Tongue (tissue), 3 donors: ENCODE measurements at places on chromosomes 13 and 19. TPM values are rescaled to one million over a fixed set of nuclear protein-coding genes. Genes with fewer than 3 reads are reported as not detected.
A peak's percentile ranks its signal among the peaks of the same experiment; 100 is the strongest.

Gene ZNF177
- 5.8 TPM for total RNA-seq

DNA sequence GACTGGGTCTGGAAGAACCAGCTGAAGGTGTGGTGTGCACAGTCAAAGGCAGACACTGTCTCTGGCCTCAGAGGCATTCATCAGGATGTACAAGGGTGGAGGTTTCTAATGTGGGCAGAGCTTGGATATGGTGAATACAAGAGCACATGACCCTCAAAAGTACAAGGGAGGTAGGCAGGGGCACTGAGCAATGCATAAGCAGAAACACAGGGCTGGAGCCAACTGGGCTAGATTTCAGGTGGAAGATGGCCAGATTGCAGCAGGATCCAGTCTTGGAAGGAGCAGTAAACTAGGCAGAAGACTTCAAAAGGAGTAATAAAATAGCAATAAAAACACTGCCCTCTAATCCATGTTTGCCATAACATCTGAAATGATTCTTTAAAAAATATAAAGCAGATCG, 417.1 kb downstream of the OLFM4 start:
- DNase-seq = no peak

Gene TEX26
- total RNA-seq = not detected

Gene LIM2
- total RNA-seq = not detected

GRCh38 chr13:31350560-31350959, 150.8 kb downstream of the B3GLCT start:
- DNase-seq = no peak

DNA sequence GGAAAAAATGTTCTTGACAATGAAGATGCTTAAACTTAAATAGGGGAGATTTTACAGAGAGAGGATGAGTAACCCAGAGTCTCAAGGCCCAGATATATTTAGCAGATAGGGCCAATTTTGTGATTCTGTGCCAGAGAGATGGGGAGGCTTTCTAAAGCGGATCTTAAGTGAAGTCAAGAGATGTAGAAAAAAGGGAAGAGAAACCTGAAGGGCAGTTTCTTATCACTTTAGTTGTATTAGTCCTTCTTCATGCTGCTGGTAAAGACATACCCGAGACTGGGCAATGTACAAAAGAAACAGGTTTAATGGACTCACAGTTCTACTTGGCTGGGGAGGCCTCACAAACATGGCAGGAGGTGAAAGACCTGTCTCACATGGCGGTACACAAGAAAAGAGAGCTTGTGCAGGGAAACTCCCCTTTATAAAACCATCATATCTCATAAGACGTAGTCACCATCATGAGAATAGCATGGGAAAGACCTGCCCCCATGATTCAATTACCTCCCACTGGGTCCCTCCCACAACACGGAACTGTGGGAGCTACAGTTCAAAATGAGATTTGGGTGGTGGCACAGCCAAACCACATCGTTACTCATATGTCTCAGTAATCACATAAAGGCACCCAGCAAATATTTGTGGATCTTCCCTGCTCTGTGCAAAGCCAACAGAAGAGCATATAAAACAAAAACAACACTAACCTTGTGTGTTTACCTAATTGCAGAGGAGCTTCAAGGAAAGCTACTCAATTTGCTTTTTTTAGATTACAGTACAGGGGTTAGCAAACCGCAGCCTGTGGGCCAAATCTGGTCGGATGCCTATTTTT, 102.6 kb upstream of the MYCBP2 start:
- no peak for DNase-seq

DNA sequence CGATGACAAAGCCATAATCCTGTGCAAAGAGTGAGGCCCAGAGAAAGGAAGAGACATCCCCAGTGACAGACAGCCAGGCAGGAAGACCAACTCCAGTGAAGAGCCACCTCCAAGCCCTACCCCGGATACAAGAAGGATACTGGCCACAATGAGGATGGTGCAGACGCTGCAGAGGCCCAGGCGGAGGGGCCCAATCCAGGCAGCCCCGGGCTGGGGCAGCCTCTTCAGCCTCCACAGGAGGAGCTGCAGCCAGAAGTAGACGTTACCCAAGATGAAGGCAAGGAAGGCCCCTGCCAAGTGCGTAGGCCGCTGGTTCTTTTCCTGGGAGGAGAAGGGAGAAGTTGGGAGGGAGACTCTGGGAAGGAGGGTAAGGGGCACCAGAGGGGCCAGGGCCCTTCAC, 8.5 kb downstream of the TMEM150B start:
- DNase-seq = no peak

DNA sequence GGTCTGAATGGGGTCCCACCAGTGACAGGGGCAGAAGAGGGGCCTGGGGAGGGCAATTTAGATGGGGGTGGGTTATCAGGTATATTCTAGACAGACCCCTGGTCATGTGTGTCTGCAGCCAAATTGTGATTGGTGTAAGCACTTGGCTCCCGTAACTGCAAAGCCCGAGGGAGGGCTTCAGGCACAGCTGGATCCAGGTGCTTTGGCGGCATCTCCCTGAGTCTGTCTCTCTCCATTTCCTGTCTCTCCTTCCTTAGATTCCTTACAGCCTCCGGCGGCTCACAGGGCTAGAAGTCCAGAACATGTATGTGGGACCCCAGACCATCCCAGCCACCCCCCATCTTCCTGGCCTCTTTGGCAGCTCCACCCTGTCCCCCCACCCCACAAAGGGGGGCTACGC, 31.4 kb downstream of the DHX34 start:
- no peak for DNase-seq

DNA sequence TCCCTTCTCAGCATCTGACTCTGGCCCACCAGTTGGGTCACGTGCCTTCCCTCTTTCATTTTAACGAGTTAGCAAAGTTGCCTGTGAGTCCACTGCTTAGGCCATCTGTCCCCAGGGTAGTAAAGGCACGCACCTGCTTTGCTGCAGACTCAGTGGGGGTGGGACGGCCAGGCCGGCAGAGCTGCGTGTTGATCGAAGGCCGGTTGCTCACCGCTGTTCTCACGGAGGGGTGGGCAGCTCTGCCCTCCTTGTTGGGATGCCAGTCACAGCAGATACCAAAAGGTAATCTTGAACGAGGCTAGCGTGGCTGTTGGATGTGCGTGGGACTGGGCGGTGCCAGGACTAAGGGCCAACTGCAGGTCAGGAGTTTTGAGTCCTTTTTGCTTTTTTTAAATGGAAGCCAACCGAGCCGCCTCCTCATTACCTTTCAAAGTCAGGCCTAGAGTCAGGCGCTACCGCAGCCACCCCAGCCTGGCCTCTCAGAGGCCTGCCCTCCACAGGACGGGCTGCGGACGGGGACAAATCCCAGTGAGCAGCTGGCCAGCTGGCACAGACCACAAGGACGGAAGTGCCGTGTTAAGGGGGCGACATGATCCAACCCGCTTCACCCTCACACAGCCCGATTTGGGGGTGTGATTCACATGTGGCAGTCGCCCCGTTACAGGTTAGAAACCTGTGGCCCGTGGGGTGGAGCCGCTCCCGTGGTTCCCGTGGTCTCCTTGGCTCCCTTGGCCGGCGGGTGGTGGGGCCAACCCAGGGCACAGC, 20.6 kb downstream of the ADPRHL1 start:
- no peak for DNase-seq

DNA sequence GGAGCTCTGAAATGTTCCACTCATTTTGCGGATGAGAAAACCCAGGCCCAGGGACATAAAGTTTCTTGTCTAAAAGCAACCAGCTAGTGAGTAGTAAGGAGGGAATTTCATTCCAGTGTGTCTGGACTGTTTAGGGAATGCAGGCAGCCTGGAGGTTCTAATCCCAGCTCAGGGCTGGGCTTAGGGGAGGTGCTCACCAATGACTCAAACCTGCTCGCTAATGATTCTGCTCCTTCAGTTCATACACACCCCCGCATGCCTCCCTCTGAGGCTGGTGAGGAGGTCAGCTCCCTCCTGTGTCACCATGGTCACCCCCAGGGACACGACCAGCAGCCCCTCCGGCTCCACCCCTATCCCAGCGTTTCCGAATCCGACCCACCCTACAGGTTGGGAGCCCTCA, 34.6 kb downstream of the CYP4F2 start:
- no peak for DNase-seq

Gene MYPOP
- total RNA-seq = 1.6 TPM

DNA sequence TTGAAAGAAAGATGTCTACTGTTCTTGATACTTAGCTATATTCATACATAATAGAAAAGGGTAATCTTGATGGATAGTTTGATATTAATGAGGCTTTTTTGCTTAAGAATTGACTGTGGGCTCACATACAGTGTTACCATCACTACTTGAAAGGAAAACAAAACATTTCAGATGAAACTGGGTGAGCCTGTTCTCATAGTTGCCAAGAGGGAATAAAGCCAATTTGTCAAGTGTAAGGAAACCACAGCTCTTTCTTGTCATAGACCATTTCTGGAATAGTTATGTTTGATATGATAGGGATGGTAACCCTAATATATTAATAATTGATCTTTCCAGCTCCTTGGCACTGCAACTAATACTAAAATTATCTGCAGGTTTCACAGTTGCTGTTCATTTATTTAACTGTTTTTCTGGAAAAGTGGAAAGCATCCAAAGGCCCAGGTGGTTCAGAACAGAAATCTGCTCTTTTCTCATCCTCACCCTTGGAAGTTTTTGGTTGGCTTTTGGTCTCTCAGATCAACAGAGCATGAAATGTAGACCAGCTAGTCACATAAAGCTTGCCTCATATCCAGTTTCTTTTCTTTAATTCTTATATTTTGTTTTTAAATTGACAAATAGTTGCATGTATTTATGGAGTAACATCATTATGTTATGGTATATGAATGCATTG, 43.2 kb downstream of the ARHGEF7 start:
- peak; percentile 43 for DNase-seq

Gene ACP5
- total RNA-seq = 2.5 TPM

- DNase-seq = peak; percentile 76
Measured at GRCh38 chr19:18503971-18504885, 17.6 kb downstream of the ELL start.

DNA sequence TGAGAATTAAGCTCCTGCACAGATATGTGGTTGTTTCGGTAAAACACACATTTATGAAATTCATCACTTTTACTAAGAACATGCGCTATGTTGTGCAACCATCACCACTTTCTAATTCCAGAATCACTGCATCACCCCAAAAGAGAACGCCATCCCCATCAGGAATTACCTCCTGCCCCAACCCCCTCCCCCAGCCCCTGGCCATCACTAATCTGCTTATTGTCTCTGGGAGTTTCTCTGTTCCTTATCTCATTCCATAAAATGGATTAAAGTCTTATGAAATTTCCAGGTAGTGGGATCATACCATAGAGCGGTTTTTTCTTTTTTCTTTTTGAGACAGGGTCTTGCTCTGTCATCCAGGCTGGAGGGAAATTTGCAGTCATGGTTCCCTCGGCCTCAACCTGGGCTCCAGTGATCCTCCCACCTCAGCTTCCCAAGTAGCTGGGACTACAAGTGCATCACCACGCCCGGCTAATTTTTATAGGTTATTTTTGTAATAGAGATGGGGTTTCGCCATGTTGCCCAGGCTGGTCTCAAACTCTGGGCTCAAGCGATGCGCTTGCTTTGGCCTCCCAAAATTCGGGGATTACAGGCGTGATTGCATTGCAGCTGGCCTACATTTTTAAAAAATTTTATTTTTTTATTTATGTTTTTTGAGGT, 3.5 kb downstream of the ZSCAN5B start:
- DNase-seq = no peak

Gene COX6B2
- total RNA-seq = 0.72 TPM

Gene ZNF610
- 8.9 TPM for total RNA-seq

DNA sequence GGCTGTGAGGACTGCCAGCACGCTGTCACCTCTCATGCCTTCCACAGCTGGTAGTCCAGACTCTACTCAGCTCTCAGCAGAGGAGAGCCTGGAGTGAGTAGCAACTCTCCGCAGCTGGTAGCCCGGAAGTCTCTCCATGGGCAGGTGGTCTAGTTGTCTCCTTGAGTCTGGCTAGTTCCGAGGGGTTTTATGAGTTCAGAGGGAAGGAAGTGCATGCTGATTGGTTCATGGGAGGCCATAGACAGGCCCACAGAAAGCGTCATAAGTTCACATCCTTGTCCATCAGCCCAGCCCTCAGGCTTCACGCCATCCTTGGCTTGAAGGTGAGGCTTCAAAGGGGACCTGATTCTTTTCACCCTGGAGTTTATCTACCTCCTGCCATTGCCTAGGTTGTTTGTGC, 2662.4 kb upstream of the PCDH20 start:
- no peak for DNase-seq

DNA sequence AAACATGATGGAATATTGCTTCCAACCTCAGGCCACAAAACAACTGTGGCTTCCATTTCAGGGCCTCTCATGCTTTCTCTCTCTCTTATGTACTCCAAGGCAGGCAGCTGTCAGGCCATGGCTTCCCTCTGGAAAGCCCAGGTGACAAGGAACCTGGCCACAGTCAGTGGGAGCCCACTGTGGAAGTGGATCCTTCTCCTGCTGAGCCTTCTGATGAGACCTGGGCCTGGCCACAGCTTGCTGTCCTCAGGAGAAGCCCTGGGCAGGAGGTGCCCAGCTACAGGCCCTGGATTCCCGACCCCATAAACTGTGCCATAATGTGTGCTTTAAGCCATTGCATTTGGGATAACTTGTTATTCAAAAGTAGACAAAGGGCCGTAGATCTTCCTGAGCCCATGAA, 71.2 kb downstream of the SPACA7 start:
- DNase-seq = no peak

GRCh38 chr13:99883805-99884204, 87.8 kb downstream of the ZIC5 start:
- DNase-seq = no peak

- no peak for DNase-seq
Measured at GRCh38 chr19:11624069-11624463, 26.8 kb downstream of the ZNF627 start.

GRCh38 chr13:102847272-102848234, 1.7 kb downstream of the ERCC5 start:
- peak; percentile 61 for DNase-seq

DNA sequence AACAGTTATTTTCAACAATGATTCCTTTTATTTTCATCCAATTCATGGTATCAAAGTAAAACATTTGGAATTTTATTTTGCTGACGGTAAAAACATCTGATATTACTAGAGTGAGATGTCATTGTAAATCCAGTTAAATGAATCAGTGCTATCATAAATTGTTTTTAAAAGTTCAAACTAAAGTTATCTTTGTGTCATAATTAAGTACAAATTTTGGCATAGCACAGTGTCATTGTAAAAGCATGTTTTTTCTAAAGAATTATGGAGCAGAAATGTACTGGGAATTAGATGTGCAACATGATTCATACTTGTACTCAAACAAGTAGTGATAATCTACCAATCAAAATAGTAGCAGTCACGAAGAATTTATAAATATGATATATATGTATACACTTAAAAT, 92.8 kb downstream of the FAM216B start:
- no peak for DNase-seq

GRCh38 chr13:59261928-59262488, 901.7 kb downstream of the DIAPH3 start:
- DNase-seq = no peak

Gene FAM216B
- total RNA-seq = not detected

Gene MAST1
- 0.92 TPM for total RNA-seq

GRCh38 chr13:42893214-42893671, 98.8 kb downstream of the EPSTI1 start:
- peak; percentile 23 for DNase-seq
